ENCODE measurements at places on chromosomes 7 and 10.
A peak's percentile ranks its signal among the peaks of the same experiment; 100 is the strongest.

GRCh38 chr10:70323138-70323696 is 39.4 kb upstream of the NPFFR1 start:
- no peak for DNase-seq

DNA sequence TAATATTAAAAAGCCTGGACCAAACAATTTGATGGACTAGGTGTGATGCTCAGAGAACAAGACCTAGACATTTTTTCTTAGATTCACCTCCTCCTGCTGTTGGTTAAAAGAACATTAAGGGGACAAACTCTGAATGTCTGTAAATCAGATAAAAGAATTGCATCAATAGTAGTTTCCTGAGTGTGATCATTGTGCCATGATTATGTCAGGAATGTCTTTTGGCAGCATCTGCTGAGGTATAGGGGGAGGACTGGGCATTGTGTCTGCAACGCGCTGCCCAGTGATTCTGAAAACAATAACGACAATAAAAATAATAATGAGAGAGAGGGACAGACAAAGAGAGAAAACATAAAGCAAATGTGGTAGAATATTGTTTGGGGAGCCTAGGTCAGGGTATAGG is 6.9 kb downstream of the C7orf57 start:
- DNase-seq: no peak

GRCh38 chr7:521221-522070 is 1.8 kb upstream of the PDGFA start:
- DNase-seq: peak; percentile 41

- DNase-seq: no peak
These were observed 458.5 kb downstream of the KCNMA1 start for GRCh38 chr10:77179015-77179695.

DNA sequence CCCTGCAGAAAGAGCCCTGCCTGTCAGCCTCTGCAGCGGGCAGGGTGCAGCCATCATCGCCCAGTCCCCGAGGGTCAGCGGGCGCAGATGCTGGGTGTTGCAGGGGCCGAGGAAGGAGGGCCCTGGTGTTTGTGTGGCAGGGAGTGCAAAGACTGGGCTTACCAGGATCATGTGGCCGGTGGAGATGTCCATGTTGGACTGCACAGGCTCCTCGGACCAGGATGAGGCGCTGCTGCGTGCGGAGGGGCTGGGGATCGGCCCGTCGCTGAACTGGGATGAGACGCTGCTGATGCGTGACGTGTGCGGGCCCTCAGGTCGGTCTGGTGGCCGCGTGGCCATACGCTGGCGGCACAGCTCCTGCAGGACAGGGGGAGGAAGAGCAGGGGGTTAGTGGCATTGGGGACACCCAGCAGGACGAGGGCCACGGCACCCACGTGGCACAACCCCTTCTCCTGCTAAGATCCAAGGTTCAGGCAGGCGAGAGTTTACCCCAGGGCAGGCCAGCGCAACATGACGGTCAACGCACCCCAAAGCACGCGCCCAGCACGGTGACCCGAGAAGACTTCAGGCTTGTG is 319.5 kb downstream of the DNAJB6 start:
- no peak for DNase-seq

- DNase-seq: no peak
These were observed 10.9 kb downstream of the PRKG1 start for GRCh38 chr10:51085204-51085603.

DNA sequence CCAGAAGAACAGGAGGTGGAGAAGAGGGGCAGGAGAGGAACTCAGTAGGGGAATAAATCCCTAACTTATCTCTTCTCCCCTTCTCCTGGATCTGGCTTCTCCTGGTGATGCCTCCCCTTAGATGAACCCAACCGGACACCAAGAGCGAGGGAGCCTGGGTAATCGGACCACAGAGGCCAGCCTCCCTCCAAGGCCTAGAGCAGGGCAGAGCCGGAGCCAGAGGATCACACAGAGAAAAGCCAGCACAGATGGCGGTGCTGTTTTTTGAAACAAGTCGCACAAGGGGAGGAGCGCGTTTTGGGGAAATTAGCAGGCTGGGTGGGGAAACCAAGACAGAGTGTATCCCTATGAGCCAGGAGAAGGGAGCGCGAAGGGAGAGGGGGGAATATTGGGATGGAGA is 4.9 kb upstream of the SRRM3 start:
- no peak for DNase-seq

GRCh38 chr7:46054272-46054671 is 133.2 kb upstream of the IGFBP3 start:
- no peak for DNase-seq

DNA sequence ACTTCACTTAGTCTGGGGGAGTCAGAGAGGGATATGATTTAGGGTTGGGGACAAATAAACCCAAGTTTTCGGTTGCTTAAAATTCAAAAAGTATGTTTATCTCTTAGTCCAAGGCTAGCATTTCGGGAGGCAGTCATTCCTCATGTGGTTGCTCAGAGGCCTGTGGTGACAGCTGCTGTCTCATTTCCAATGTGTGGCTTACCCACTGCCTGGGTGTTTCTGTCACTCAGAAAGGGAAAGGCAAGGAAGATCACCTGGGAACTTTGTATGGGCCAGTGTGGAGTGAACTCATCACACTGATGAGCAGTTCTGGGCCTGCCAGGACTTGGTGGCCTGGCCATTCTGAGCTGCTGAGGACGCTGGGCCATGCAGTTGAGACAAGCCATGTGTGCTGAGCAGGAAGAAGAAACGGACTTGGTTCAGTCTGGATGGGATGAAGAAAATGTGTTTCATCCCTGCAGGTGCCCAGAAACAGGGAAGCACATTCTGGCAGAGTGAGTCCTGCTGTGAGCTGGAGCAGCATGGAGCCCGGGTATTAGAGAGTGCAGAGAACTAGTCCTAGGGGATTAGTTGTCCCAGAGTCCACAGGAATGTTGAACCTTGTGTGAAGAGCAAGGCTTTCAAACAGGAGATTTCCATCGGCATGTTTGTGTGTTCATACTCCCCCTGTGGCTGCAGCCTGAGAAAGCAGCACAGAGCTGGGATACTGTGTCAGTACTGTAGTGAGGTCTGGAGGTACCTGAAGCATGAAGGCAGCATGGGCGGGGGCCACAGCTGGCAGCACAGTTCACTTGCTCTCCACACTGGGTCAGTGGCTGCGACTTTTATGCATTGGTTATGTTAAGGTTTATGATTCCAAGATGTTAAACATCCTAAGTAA is 211.1 kb upstream of the IGFBP3 start:
- DNase-seq: no peak

DNA sequence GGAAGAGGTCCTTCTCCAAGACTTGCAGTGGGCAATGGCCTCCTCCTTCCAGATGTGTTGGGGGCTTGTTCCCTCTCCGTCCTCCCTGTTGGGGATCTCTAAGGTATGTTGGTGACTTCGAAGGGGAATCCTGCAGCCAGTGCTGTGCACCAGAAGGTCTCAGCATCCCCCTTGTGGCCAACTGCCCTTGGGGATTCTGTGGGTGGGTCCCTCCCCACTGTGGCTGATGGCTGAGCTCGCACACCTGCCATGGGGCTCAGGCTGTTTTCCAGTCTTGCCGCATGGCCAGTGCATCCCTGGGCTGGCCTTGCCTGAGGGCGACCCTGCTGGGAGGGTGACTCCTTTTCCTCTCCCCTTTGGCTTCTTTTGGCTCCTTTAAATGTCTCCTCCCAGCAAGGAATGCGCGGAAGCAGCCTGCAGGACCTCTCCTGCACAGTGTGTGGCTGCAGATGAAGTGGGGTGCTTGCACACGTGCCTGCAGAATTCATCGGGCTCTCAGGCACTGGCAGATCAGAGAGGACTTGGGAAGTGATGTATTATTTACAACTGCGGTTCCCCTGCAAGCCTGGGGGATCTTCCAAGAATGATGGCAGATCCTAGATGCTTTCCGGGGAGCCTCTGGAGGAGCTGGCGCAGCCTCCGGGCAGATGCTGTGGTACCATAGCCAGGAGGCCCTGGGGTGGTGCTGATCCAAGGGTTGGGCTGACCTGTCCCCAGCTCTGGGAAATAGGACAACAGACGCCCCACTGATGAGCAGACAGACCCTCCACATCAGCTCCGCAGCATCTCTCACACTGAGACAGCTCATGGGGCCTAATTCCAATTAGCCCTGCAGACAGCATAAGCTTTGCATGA is 410.0 kb downstream of the TCERG1L start:
- DNase-seq: no peak

DNA sequence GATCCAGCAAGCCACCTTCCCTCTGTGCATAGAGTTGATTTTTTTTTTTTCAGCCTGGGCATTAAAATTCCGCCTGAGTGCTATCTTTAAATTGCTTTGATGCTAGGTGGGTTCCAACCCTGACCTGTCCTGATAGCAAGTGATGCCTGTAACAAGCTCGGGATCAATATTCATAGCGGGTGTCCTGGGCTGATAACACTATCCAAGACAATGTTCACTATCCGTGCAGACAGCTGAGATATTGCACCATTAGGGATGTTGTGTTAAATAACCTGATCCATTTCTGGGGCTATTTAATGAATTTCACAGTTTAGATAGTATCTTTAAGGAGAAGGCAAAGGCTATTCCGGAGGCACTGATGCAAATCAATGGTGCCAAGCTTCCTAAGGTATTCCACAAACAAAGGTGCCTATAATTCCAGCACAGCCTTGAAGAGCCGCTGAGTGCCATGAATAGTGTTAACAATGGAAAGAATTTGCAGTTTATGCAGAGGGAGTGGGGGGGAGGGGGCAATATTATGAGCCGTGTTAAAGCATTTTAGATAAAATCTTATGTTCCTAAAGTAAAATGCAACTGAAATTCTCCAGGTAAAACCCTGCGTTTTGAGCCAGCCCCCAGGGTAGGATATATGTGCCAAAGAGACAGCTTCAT is 4.2 kb upstream of the NKX1-2 start:
- no peak for DNase-seq

- DNase-seq: no peak
These were observed 147.0 kb downstream of the ARID5B start for GRCh38 chr10:62048470-62048869.

GRCh38 chr10:8229153-8229552 is 174.7 kb downstream of the GATA3 start:
- no peak for DNase-seq

DNA sequence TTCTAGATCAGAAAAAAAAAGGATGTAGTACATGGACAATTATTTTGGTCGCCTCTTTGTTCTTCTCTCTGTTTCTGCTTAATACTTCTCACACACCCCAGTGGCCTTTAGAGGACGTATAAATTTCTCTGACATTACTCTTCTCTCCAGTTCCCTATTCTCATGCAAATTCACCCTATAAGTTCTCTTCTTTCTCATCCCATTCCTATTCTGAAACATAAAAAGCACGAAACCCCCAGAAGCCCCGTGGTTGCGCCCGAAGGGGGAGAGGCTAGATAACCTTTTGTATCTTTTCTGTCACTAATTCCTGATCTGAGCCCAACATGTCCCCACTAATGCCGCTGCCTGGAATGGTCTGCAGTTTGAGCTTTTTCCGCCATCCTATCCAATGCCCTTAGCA is 136.9 kb downstream of the SKIDA1 start:
- DNase-seq: no peak

GRCh38 chr7:81234896-81235295 is 316.0 kb upstream of the SEMA3C start:
- no peak for DNase-seq

DNA sequence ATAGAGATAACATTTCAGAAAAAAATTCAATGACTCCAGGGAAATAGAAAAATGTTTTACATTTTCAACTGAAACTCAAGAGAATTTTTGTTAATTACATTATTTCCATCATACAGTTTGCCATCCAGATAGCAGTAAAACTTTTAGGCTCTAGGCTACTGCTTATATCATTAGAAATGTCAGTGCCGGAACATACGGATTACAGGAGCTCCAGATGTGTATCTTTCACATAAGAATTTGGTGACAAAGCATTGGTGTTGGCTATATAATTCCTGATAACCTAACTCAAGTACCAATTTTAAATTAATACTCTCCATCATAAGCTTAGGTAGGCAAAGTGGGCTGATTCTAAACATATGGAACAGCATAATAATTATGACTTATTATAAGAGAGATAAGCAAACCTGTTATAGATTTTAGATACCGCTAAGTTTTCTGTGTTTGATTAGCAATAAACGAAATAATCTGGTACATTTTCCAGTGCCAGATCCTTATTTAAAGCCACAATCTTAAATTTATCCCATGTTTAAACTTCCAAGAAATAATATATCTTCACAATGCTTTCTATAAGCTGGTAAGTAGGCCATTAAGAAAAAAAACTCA is 637.9 kb downstream of the NXPH1 start:
- no peak for DNase-seq

DNA sequence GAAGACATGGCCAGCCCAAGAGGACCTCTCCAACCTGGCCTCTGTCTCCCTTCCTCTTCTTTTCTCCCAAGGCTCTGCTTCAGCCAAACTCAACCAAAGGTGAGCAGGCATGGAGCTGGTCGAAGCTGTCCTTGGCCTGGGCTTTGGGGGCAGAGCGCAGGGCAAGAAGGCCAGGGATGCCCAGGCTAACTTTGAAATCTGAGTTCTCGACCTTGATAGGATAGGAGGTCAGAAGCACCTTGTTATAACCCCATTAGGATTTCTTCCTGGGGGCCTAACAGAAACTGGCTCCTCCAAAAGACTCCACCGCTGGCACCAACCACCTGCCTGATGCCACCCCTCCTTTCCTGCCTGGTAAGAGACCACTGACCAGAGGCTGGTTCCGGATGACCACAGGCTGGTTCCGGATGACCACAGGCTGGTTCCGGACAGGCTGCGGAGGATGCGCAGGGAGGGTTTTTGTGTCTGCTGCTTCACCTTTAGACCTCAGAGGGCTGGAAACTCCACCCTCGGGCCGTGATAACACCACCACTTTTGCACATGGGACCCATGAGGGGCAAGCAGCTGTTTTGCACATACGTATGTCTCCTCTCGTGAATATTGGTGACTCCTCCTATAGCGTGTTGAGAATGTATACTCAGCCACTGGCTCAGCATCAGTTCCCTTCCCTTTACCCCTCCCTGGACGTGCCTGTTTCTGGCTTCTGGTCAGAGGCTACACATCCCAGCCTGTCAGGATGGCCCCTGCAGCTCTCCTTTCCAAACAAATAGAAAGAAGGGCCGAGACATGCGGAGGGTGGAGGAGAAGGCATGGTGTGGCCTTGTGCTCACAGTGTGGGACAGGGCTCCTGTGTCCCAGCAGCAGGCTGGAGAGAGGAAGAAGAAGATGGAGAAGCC is 140.1 kb downstream of the DNAJB6 start:
- DNase-seq: no peak

- peak; percentile 44 for DNase-seq
These were observed 13.5 kb downstream of the IQCE start for GRCh38 chr7:2572101-2572842.

Data from activated naive CD8-positive, alpha-beta T cell treated with anti-CD3 and anti-CD28 coated beads, Interleukin-2, amount 50 U/mL, for 24 hours (primary cell).